ENCODE measurements at places on chromosomes 5 and 9.
A peak's percentile ranks its signal among the peaks of the same experiment; 100 is the strongest.

GRCh38 chr9:137280474-137281344, 3.2 kb downstream of the TOR4A start:
- no peak for DNase-seq

DNA sequence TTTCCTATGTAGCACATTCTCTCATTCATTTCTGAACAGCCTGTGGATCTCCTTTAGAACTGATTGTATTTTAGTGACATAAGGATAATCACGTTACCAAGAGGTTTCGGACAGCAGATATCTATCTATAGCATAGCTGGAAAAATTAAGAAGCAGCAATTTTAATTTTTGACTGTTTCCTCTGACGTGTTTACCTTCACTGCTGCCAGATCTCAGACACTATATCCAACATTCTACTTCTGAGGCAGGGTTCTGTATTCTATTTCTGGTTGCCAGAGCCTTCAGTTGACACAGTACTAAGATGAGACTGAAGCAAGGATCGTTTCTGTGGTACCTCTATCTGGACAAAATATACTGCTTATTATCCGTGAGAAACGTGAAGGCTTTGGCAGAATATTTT, at the start of gene EFCAB9:
Gene EFCAB9 (plus strand): TSS at position 301 of the 400 bp plus-strand sequence. CDS start 1 bp downstream, at position 302.
- no peak for DNase-seq

DNA sequence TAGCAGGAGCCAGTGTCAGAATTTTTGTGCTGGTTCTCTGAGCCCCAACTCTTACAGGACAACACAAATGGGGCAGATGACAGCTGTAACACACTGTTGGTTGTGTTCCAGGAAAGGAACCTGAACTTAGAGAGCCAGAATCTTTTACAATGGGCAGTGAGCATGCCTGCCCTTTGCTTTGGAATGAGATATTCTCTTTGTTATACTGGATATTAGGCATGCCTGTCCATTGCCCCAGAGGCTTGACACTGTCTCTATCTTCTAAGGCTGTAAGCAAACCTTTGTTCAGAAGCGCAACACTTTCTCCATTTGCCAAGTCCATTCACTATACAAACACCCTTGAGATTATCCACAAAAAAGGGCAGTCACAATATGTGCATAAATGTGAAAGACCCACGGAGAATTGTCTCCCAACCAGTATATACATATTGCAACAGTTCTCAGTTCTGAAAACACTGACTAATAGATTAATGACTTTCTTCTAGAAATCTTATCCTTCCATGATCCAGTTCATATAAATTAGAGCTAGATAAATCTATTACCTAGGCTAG, 26.3 kb upstream of the CEP120 start:
- no peak for DNase-seq

- no peak for DNase-seq
Observed at GRCh38 chr5:81718300-81718699, 32.6 kb downstream of the SSBP2 start.

GRCh38 chr5:40755407-40756365, at the start of gene TTC33:
Gene TTC33 (minus strand): TSS chr5:40755961. CDS start chr5:40747018, 8,943 bp downstream.
- peak; percentile 87 for DNase-seq

DNA sequence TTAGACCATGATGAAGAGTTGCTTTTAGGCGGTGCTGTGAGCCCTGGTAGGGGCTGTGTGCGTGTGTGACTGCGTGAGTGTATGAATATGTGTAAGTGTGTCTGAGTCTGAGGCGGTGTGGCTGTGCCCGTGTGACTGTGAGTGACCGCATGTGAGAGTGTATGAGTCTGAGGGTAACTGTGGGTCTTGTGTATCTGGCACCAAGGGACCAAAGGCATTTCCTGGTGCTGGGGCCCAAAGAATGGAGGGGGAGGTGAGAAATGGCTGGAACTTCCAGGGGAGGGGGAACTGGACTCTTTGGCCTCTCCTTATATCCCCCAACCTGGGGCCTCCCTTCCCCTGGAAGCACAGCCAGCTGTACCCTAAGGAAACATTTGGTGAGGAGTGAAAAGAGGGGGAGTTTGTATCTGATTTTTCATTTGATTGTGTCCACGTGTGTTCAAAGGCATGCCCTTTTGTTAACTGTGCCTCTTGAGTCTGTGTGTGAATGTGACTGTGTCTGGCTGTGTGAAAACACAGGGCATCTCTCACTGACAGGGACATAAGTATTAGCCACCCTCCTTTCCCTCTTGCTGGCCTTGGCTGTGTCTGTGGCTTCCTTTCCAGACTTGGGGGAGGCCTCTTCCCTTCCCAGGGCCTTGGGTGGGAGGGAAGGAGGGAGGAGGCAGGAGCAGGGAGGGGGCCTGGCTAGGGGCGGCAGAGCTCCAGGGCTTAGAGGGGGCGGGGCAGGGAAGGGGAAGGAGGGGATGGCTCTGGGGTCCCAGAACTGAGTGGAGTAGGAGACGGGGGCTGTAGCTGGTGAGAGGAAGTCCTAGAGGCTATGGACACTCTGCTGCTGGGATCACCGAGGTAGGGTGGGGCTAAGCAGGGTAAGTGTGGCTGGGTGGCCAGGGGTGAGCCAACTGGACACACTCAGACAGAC, 1.4 kb downstream of the IL11RA start:
- DNase-seq: no peak

DNA sequence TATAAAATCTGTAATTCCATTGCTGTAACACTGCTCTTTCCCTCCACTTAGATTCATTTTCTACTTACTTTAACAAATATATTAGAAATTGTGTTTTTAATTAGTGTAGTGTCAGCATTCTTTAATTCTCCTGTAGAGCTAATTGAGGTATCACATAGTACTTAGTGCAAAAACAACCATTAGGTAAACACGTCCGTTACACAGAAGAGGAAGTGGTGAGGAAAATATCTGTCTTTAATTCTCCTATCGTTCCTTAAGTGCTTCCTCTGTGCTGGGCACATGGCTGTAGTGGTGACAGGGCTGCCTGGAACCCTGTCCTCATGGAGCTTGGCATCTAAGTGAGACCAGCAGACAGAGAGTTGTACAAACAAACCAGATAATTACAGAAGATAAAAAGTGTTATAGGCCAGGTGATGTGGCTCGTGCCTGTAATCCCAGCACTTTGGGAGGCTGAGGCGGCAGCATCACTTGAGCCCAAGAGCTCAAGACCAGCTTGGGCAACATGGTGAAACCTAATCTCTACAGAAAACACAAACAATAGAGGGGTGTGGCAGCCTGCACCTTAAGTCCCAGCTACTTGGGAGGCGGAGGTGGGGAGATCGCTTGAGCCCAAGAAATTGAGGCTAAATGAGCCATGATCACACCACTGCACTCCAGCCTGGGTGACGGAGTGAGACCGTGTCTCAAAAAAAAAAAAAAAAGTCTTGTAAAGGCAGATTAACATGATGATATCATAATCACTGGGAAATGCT, 36.4 kb downstream of the PARP8 start:
- DNase-seq: no peak

DNA sequence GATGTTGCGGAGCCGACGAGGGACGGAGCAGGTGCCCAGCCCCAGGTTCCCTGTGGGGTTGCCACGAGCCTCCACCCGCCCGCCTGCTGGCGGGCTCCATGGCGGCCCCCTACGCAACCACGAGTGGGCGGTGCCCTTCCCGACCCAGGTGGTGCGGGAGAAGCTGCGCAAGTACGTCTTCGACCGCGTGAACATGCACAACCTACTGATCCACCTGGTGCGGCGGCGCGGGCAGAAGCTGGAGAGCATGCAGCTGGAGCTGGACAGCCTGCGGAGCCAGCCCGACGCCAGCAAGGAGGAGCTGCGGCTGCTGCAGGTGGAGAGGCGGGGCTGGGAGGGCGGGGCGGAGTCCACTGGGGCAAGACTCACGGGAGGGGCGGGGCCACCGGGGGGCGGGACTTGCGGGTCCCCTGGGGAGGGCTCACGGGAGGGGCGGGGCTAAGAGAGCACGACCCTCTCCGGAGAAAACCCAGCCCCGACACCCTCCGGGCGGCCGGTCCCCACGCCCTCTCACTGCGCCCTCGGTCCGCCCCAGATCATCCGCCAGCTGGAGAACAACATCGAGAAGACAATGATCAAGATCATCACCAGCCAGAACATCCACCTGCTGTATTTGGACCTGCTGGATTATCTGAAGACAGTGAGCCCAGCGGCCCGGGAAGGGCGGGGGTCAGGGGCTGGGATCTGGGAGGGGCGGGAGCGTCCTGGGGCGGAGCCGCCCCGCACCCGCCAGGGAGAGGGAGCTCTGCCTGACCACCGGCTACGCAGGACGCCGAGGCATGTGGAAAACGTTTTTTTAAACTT, 3.9 kb downstream of the CCDC183 start:
- no peak for DNase-seq

DNA sequence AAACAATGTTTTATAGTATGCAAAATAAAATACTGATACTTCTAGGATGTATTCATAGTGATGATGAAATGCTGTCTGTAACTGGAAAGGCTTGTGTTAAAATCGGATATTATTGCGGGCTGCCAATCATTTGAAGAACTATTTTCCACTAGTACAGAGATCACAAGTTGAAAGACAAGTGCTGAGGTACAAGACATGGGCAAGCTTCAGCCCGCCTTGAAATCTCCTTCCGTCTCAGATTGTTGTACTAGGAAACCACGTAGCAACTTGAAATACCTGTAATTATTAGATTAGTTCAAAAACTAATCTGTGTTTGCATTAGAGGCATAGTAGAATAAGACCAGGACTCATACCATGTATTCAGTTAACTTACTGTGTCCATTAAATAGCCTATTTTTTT, 218.2 kb downstream of the ARHGEF28 start:
- no peak for DNase-seq

DNA sequence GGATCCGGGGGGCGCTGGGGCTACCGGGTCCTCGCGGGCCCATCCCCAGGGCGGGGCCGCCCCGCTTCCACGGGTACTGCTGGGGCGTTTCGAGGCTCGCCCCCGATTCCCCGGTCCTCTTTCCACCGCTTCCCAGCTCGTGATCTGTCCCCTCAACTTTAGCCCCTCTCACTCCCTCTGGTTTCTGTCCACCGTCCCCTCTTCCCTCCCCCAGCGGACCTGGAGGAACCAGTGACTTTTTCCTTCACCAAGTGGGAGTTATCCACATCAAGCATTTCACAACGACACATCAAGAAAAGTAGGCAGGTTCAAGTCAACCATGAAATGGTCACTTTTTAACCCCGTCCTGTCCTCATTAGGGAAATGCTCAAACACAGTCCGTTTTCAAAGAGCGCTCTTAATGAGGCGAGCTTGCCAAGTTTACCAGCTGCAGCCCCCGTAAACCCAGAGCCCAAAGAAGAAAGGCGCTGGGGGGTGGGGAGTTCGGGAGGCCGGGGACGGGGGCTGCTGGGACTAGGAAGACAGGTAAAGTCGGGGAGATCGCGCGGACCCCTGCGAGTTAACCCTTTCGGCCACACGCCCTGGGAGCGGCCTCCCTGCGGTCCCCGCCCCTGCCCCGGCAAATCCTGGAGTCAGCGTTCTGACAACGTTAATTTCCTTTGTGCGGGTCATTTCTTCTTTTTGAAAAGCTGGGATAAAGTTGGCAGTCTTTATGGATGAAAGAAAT, 2.1 kb upstream of the NFIB start:
- no peak for DNase-seq

- DNase-seq: no peak
Observed at GRCh38 chr5:80712919-80713318, 58.1 kb upstream of the DHFR start.

DNA sequence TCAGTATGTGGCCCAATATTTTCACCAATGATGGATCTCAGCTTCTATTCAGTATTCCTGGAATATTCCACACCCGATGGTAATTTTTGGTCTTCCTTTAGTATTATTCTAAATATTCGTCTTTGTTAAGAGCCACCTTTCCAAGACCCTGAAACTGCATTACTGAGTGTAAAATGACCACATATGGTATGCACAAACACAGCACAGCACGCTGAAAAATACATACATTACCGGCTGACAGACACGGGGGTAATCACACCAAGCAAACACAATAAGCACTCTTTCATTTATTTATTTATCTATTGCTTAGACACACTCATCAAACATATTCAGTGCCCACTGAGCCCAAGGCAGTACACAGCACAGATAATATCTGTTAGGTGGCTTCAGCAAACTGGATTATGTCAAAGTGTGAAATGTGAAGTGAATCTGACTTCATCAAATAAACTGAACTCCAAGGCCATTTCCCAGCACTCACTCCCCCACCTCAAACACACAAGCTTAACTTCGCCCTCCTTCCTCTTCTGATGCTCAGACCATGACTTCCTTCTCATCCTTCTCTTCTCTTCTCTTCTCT, 1637.8 kb upstream of the C9orf72 start:
- DNase-seq: no peak

- DNase-seq: no peak
Observed at GRCh38 chr9:29751226-29751625, 2177.9 kb upstream of the C9orf72 start.

GRCh38 chr9:68640421-68641089, 64.5 kb upstream of the PIP5K1B start:
- no peak for DNase-seq

DNA sequence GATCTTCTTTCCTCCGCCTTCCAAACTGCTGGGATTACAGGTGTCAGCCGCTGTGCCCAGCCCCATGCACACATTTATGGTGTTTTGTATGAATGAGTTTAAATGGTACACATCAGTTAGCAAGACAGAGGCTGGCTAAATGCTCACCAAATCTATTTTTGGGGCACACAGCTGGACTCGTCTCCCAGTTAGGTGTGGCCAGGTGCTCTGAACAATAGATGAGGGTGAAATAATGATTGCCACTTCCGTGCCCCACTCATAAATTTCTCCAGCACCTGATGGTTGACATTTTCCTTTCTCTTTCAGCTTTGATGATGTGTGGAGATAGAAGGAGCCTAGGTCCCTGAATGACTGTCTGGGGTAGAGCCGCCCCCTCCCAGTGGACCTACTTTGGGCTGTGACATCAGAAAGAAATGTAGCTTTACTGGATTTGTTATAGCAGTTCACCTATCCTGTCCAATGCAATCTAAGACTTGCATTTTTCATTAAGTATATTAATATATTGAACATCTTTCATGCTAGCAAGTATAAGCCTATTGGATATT, 8.6 kb upstream of the RAPGEF1 start:
- DNase-seq: no peak

- DNase-seq: no peak
Observed at GRCh38 chr9:118563677-118564076, 805.6 kb downstream of the BRINP1 start.

DNA sequence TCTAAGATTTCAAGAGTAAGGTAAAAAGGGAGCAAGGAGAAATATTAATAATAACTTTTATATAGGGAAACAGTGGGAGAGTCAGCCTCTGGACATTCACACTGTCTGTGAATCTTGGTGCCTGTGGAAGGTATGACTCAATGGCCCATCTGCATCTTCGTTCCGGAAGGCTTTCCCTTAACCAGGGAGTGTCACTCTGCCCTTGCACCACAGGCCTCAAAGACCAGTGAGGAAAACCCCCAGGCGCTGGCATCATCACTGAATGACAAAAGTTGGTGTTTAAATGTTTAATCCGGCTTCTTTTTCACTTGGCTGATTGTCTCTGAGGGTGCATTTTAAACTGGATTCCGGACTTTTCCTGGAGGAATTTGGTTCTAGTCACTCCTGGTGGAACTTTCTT, 522.4 kb upstream of the TLE4 start:
- DNase-seq: no peak

- DNase-seq: no peak
Observed at GRCh38 chr9:75906531-75906930, 16.1 kb downstream of the PCSK5 start.

- DNase-seq: no peak
Observed at GRCh38 chr9:94824913-94825610, 98.6 kb downstream of the AOPEP start.

- no peak for DNase-seq
Observed at GRCh38 chr5:138701678-138702077, 51.5 kb upstream of the CTNNA1 start.

GRCh38 chr9:110115341-110115820, 92.6 kb downstream of the C9orf152 start:
- no peak for DNase-seq

- DNase-seq: peak; percentile 37
Observed at GRCh38 chr5:177500685-177501522, 3.5 kb upstream of the PDLIM7 start.

GRCh38 chr5:35736280-35736679, 118.6 kb downstream of the SPEF2 start:
- no peak for DNase-seq
